ENCODE measurements at places on chromosomes 7 and 10.

DNA sequence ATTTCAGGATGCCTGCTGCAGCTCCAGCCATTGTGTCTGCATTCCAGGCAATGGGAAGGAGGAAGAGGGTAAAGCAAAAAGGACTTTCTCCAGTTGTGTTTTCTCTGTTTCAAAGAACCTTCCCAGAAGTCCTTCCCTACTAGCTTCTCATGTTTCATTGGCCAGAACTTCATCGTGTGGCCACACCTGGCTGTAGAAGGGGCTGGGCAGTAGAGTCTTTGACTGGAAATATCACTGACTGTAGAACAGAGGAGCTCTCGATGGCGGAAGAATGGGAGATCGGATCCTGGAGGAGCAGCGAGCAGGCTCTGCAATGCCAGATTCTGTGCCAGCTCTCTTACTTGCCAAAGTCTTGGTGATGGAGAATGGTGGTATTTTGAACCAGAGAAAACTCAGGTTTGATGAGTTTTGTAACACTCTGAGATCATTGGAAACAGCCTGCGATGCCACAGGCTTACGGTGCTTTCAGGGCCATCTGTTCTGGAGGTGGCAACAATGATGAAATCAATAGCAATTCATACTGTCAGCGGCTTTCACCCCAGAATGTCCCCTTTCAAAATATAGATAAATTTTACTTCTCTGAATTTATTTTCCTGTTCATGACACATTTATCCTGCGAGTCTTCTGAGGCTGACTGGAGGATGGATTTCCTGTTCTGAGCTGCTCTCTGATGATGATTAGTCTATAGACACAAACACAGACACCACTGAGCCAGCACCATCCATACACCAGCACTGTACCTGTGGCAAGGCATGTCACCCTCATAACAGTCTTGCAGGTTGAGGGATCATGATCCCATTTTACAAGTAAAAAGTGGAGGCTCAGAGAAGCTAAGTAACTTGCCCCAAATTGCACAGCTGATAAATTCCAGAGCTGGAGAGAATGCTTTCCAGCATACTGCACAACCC, 204.2 kb downstream of the EMX2 start:
- no peak for DNase-seq

DNA sequence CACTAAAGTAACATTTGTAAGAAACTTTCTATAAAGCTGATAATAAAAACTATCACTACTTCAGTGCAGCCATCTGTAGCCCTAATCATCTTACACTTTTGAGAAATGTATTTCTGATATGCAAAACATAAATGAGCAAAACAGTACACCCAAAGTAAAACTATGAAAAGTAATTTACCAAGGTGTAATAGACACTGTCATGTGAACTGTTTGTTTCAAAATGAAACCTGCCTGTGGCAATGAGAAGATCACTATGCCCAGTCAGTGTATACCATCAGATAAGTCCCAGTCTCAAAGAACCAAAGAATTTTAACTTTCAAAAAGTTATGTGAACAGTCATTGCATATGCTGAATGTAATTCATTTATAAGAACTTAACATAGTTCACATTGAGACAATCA, 398.1 kb downstream of the CDC14C start:
- DNase-seq: no peak

GRCh38 chr7:111082351-111082750, 8.6 kb upstream of the LRRN3 start:
- DNase-seq: no peak

GRCh38 chr7:115038158-115038557, 116.3 kb downstream of the MDFIC start:
- DNase-seq: no peak

- DNase-seq: no peak
Observed at GRCh38 chr10:60023155-60023877, 117.0 kb upstream of the CCDC6 start.

DNA sequence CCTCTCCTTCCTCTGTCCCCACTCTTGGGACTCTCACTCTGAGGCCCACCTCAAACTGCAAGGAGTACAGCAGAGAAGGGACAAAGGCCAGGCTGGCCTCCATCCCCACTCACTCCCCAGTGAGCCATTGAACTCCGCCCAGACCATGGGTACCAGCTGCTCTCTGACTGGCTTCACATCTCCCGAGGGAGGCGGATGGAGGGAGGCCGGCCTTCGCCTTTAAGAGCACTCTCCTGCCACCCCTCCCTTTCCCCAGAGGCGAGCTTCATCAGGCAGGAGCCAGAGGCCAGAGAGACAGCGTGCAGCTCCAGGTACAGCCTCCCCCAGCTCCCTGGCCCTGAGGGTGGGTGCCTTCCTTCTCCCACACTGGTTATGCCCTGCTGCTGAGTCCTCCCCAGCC, 1.8 kb upstream of the LDB3 start:
- no peak for DNase-seq

GRCh38 chr7:79702116-79702515, 248.6 kb upstream of the MAGI2 start:
- no peak for DNase-seq

GRCh38 chr7:3272691-3273141, 28.3 kb upstream of the SDK1 start:
- no peak for DNase-seq

- DNase-seq: no peak
Observed at GRCh38 chr7:30915005-30915601, 3.5 kb downstream of the AQP1 start.

GRCh38 chr10:52853704-52854103, 81.1 kb upstream of the MBL2 start:
- no peak for DNase-seq

DNA sequence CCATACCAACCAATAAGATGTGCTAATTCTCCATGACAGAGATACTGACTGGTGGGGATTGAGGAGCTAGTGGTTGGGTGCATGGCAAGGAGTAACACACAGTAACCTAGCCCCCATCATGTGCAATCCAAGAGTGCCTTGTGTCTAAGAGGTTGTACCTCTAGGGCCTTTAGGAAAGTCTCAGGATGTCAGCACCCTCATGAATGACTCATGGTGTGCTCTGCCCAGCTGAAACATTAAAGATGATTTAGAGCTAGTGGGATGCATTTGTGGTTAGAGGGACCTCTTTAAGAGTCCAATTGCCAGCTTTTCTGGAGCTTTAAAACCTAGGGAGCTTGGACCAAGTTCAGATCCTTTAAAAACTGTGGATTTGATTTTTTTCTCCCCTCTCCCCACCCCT, 181.1 kb downstream of the HERPUD2 start:
- DNase-seq: no peak

DNA sequence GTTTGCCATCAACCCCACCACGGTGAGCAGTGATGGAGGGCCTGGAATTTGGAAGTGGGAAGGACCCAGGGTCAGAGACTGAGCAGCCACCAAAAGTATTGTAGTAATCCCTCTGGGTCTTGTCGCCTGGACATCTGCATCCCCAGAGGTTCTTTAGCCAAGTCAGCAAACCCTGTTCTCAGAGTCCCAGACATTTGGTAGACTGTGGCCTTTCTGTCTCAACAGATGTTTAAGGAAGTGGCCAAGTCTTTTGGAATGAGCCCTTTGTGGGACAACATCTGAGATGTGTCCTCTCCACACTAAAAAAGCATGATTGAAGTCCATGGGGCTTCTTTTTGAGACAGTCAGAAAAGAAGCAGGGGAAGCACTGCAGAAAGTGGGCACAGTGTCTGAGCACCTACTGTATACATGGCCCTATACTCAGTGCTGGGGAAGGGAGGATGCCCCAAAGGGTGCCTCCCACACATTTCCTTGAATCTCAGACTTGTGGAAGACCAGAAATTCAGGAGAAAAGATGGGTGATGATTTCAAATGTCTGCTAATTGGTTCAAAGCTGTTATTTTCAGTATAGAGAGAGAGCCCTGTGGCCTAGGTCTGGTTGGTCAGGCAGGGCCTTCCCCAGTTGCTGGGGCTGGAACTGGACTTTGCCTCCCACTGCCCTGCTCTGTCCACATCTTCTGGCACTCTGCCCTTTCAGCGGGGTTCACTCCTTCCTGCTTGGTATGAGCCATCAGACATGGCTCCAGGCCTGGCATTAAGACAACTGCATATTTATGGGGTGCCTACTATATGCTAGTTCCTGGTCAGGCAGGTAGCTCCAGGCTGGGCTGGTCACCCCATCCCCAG, 26.5 kb upstream of the VSIR start:
- DNase-seq: no peak

- DNase-seq: no peak
Observed at GRCh38 chr10:96984541-96985131, 152.5 kb downstream of the LCOR start.

GRCh38 chr10:124150189-124150806, 56.9 kb upstream of the CHST15 start:
- DNase-seq: no peak

- no peak for DNase-seq
Observed at GRCh38 chr7:71541707-71542353, 409.9 kb downstream of the GALNT17 start.

DNA sequence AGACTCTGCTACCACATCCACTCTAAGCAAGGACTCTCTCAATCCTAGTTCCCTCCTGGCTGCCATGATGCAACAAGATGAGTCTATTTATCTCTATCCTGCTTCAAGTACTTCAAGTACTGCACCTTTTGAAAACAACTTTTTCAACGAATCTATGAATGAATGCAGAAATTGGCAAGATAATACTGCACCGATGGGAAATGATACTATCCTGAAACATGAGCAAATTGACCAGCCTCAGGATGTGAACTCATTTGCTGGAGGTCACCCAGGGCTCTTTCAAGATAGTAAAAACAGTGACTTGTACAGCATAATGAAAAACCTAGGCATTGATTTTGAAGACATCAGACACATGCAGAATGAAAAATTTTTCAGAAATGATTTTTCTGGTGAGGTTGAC, 40.7 kb downstream of the AHR start:
- DNase-seq: no peak

- DNase-seq: no peak
Observed at GRCh38 chr7:130947792-130948580, 214.0 kb upstream of the KLF14 start.

GRCh38 chr10:117674646-117675045, 132.1 kb downstream of the EMX2 start:
- no peak for DNase-seq

- no peak for DNase-seq
Observed at GRCh38 chr10:59393349-59393748, 31.0 kb upstream of the FAM13C start.

GRCh38 chr7:27616186-27616491, 46.5 kb downstream of the HIBADH start:
- DNase-seq: no peak

DNA sequence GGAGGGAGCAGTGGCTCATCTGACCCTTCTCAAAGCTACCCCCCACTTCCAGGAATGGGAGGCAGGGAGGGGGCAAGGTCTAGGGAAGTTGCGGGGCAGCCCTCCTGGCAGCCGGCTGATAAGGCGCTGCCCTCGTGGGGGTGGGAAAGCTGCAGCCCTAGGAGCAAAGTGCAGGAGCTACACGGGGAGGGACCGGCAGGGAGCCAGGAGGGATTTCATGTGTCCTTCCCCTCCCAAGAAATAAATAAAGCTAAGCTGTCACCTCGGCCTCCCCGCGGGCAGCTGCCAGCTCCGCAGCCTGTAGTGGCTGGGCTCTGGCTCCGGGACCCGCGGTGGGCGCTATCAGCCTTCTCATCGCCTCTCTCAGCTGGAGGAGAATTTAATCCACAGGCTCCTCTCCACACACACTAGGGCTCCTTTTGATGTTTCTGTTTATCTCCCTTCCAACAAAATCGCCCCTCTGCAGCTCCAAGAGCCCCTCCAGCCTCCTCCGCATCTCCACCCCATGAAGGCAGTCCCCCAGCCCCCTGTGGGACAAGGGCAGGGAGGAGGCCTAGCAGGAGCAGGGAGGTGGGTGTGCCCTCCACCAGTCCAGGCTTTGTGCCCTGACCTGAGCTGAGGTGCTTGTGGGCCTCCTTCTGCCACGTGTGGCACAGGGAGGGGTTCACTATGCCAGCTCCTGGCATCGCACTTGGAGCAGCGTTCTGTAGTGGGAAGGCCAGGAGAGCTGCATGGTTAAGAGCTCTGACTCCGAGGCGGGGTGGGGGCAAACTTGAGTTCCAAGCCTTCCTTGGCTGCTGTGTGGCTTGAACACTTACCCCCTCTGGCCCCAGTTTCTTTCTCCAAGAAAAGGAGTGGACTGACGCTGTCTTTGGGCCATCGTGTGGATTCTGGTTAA, 80.5 kb downstream of the C10orf105 start:
- no peak for DNase-seq

DNA sequence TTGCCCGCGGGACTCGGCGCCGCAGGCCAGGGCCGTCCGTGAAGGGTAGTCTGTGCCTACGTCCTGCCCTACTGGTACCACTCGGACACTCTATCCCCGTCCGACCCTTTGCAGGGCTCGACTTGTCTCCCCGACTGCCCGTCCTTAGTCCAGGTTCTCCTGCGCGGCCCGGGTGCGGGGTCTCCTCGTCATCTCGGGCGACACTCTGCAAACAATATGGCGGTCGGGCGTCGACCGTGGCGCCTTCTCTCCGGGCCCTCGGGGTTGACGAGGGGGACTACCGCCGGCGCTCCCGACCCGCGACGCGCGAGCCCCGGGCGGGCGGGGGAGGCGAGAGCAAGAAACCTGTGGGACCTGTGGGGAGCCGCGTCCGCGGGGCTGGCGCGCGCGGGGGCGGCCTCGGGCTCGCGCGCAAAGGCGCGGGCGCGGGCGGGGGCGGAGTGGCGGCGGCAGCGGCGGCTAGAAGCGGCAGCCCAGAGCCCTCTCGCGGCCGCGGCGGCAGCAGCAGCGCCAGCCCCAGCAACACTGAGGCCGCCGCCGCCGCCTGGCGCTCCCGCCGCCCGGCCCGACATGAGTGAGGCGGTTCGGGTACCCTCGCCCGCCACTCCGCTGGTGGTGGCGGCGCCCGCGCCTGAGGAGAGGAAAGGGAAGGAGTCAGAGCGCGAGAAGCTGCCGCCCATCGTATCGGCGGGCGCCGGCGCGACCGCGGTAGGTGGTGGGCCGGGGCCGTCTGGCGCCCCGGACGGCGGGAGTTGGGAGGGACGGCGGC, at the start of gene HECTD2:
Gene HECTD2 (plus strand): TSS at position 476 of the 769 bp plus-strand sequence. CDS start 95 bp downstream, at position 571.
- DNase-seq: peak; percentile 59

DNA sequence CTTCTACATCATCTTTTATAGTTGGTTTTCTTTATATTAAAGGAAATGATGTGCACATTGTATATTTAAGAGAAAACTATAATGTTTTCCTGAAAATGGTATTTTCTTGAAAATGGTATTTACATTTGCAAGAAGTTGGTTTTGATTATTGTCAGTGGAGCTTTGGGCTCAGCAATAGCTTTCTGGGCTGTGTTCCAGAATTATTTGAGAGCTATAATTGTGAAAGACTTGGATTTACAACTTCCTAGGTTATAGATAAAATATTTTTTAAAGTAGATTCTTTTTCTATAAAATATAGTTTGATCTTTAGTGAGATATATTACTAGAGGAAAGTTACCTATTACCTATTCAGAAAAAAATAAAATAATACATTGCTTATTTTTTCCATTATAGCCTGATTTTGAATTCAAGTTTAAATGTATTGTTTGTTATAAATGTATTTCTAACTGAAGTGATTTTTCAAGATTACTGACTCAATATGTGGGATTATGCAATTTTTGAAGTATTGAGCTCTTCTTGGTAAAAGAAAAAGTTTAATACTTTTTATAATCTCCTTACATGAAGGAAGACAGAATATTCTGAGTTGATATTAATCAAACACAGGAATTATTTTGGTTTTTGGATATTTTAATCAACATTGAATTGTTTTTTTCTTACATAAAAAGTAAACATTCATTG, 20.2 kb downstream of the GNAI1 start:
- no peak for DNase-seq

- no peak for DNase-seq
Observed at GRCh38 chr10:8402576-8402975, 348.1 kb downstream of the GATA3 start.
